Stimulated activated CD8-positive, alpha-beta memory T cell treated with anti-CD3 and anti-CD28 coated beads, Interleukin-12 subunit alpha, Interleukin-12 subunit beta, amount 100 ng/mL, for 1 hour (primary cell): ENCODE measurements at places on chromosomes 7 and 10.

- no peak for DNase-seq
Measured at GRCh38 chr7:112926018-112926417, 135.8 kb upstream of the TMEM168 start.

- DNase-seq: no peak
Measured at GRCh38 chr10:33799281-33799943, 464.9 kb upstream of the NRP1 start.

DNA sequence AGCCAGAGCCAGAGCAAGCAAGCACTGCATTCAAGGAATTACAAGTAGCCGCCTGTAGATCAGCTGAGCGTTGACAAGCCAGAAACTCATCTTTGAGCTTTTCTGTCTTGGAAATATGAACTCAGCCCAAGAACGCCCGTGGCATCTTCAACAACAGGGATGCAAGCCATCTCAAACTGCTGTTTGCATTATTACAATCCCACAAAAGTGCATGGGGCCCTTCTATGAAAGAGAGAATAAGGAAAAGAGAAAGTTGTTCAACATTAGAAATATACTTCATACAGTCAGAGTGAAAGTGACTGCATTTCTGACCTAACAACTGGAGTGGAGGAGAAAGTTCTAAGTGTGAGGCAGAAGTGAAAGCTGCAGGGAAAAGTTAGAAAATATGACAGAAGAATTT, 6.5 kb downstream of the SGCE start:
- DNase-seq: no peak

- DNase-seq: no peak
Measured at GRCh38 chr7:158393926-158394625, 193.5 kb downstream of the PTPRN2 start.

- no peak for DNase-seq
Measured at GRCh38 chr10:44206127-44206818, 178.6 kb downstream of the CXCL12 start.

DNA sequence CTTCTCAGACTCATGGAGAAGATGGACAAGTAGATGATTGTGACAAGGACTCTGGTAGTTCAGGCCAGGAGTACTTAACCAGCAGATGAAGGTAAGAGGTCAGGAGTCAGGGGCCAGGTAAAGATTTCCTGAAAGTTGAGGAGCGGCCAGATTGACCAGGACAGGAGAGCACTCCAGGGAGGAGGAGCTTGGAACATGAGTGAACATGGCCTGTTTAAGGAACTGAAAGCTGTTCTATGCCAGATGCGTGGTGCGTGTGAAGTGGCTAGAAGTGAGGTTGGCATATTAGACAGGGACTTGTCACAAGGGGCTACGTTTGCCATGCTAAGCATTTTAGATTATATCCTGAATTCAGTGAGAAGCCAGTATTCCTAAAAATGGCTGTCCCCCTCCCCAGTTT, 157.2 kb downstream of the WNT2 start:
- no peak for DNase-seq

DNA sequence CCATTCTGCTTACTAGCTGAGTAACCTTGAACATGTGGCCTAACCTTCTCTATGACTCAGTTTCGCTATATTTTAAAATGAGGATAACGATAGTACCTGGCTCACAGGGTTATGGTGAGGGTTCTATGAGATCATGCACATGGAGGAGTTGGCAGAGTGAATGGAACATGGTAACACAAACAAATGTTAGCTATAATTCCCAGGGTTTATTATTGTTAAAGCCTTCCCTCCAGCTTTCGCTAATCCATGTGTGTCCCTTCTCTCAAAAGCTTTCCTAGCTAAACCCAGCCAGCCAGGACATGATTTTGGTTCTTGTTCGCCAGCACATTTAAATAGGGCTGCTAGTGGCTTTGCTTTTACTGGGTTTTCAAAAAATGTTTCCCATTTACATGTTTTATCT, 361.0 kb upstream of the NFE2L3 start:
- DNase-seq: no peak
